ENCODE measurements at places on chromosomes 12 and 14. TPM values are rescaled to one million over a fixed set of nuclear protein-coding genes. Genes with fewer than 3 reads are reported as not detected.

TAS2R30 gene
- total RNA-seq: 1.1 TPM

LTBP2 gene
- 0.35 TPM for total RNA-seq

SYNE2 gene
- 11.5 TPM for total RNA-seq

NOXRED1 gene
- not detected for total RNA-seq

ZC2HC1C gene
- total RNA-seq: 0.45 TPM

CAMKK2 gene
- total RNA-seq: 28.9 TPM

TAS2R42 gene
- not detected for total RNA-seq

SELPLG gene
- total RNA-seq: 17.5 TPM

AHNAK2 gene
- 0.05 TPM for total RNA-seq

DBX2 gene
- not detected for total RNA-seq

DPY19L2 gene
- total RNA-seq: 3.0 TPM

SARNP gene
- total RNA-seq: 78.5 TPM

MFAP5 gene
- total RNA-seq: not detected

SOX5 gene
- total RNA-seq: 0.15 TPM

MCRS1 gene
- total RNA-seq: 92.1 TPM

PLBD1 gene
- 0.13 TPM for total RNA-seq

NEUROD4 gene
- total RNA-seq: not detected

ZFYVE21 gene
- total RNA-seq: 19.1 TPM

FITM1 gene
- total RNA-seq: 0.69 TPM

HIP1R gene
- 32.1 TPM for total RNA-seq

GLIPR1 gene
- total RNA-seq: 6.1 TPM

ADAMTS20 gene
- not detected for total RNA-seq

All from activated T-cell treated with anti-CD3 and anti-CD28 coated beads, Interleukin-2, amount 50 U/mL, for 4 hours (primary cell).